ENCODE measurements at places on chromosomes 5 and 9. TPM values are rescaled to one million over a fixed set of nuclear protein-coding genes. Genes with fewer than 3 reads are reported as not detected.

Gene SPINK5
- 6.9 TPM for polyA plus RNA-seq

Gene LCN15
- polyA plus RNA-seq, result 0.76 TPM

DNA sequence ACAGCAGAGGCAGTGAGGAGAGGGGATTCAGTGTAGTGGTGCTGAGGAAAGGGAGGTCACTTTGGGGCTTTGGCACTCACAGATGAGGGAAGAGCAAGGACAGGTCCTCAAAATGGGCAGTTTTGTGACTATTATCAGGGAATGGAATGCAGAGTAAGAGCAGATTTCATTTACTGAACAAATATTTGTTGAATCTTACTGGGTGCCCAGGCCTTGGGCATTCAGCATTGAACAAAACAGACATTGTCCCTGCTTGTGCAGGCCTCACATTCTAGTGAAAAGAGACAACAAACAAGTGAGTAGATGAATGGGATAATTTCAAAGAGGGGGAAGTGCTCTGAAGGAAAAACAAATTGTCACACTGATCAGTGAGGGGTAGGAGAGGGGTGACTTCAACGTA is 404.1 kb downstream of the DMRT2 start:
- no peak for DNase-seq

- DNase-seq, result no peak
Observed at GRCh38 chr9:87280421-87280820, 217.2 kb upstream of the DAPK1 start.
